ENCODE measurements at places on chromosomes 12 and 14. TPM values are rescaled to one million over a fixed set of nuclear protein-coding genes. Genes with fewer than 3 reads are reported as not detected.

DNA sequence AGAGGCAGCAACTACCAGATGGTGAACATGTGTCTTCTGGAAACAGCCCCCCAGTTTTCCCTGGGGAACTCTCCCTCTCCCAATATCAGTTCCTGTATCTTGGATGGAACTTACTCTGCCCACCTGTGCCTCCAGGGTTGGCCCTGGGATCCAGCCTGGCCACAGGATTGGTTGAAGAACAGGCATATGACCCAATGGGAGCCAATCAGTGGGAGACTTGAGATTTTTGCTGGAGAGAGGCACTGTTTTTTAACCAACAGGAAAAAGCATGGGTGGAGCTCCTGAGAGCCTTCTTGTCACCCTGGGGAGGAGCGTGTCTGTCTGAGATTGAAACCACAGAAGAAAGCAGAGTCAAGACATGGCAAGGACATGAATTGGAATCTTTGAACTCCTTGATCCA lies 33.6 kb upstream of the COX6A1 start:
- DNase-seq: no peak

GRCh38 chr12:110111476-110112334 lies 12.5 kb upstream of the IFT81 start:
- no peak for DNase-seq

DNA sequence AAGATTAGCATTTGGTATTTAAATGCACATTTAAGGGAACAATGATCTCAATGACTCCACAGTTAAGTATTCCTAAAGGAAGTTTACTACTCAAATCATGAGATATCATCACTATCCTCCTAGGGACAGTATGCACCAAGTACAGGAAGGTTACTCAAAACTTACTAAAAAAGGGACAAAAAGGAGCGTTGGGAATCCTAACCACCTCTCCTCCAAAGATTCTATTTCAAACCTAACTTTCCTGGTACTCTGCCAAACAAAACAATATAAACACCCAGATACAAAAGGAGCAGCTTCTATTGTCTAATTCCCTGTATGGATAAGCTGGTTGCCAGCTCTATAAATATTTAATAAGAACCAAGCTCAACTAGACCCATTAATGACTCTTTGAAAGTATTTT lies 377.7 kb downstream of the NUAK1 start:
- no peak for DNase-seq

DNA sequence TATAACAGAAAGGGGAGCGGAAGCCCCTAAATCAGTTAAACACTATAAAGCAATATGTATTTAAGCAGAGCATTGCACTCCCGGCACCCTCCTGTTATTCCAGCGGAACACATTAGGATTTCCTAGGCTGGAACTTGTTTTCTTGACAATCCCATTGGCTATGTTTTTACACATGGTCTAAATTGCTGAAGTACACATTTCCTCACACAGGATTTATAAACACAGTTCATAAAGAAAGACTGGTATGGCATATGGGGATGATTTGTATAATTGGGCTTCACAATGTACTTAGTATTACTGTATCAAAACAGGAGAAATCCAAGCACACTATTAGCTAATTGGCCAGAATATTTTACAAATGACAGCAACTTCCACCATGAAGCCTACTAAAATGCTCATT lies 23.3 kb downstream of the PAX9 start:
- DNase-seq: no peak

DNA sequence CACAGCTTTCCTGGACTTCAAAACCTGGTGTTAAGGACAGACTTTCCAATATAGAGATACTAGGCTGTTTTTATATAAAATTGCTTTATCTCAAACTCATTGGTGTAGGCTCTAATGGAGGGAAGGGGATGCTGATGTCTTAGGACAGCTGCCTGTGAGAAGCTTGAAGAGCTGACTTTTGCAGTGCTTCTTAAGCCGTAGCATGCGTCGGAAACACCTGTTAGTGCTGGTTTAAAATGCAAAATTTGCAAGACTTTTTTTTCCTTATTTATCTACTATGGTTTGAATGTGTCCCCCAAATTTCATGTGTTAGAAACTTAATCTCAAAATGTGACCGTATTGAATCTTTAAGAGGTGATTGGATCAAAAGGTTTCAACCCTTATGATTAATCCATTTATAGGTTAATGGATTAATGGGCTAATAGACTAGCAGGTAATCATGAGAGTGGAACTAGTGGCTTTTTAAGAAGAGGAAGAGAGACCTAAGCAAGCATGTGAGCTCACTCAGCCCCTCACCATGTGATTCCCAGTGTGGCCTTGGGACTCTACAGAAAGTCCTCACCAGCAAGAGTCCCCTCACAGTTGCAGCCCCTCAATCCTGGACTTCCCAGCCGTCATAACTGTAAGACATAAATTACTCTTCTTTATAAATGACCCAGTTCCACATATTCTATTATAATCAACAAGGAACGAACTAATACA lies 60.9 kb upstream of the FUT8 start:
- DNase-seq: no peak

GRCh38 chr12:77727442-77728001 lies 103.2 kb upstream of the NAV3 start:
- DNase-seq: no peak

The GPR68 gene
- total RNA-seq: not detected

The TMEM121 gene
- 5.5 TPM for total RNA-seq

Measured in HCT116 (cell line).